Metanephros (tissue), 2 donors: ENCODE measurements at places on chromosomes 1 and 21. TPM values are rescaled to one million over a fixed set of nuclear protein-coding genes. Genes with fewer than 3 reads are reported as not detected.

NCAM2 gene
- total RNA-seq = 4.5 TPM

ASPM gene
- total RNA-seq = 12.7 TPM

SPATA1 gene
- total RNA-seq = 1.6 TPM

SLC1A7 gene
- 0.23 TPM for total RNA-seq

EEIG2 gene
- total RNA-seq = 23.4 TPM

PEA15 gene
- 43.7 TPM for total RNA-seq

OR2L5 gene
- not detected for total RNA-seq

GJA9 gene
- total RNA-seq = not detected

IGSF8 gene
- total RNA-seq = 32.8 TPM

LEFTY2 gene
- 0.58 TPM for total RNA-seq

CLCA1 gene
- total RNA-seq = not detected

MXRA8 gene
- total RNA-seq = 142 TPM

DISC1 gene
- total RNA-seq = 22.4 TPM

NBPF12 gene
- total RNA-seq = 19.2 TPM

RHBDL2 gene
- total RNA-seq = 1.5 TPM

DRAXIN gene
- total RNA-seq = 0.93 TPM

GJA5 gene
- 25.6 TPM for total RNA-seq

S100A7A gene
- not detected for total RNA-seq

HTR1D gene
- total RNA-seq = 0.12 TPM

DCST2 gene
- total RNA-seq = 0.53 TPM

CRP gene
- not detected for total RNA-seq

SPRR3 gene
- total RNA-seq = 0.58 TPM
